ENCODE measurements at places on chromosomes 11 and 22. TPM values are rescaled to one million over a fixed set of nuclear protein-coding genes. Genes with fewer than 3 reads are reported as not detected.

DNA sequence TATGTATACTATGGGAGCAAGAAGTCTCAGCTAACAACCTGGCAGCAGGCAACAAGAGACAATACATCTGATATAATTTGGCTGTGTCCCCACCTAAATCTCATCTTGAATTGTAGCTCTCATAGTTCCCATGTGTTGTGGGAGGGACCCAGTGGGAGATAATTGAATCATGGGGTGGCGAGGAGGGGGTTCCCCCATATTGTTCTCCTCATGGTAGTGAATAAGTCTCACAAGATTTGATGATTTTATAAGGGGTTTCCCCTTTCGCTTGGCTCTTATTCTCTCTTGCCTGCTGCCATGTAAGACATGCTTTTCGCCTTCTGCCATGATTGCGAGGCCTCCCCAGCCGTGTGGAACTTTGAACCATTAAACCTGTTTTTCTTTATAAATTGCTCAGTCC, 6.2 kb downstream of the DNAJC24 start:
- no peak for DNase-seq

DNA sequence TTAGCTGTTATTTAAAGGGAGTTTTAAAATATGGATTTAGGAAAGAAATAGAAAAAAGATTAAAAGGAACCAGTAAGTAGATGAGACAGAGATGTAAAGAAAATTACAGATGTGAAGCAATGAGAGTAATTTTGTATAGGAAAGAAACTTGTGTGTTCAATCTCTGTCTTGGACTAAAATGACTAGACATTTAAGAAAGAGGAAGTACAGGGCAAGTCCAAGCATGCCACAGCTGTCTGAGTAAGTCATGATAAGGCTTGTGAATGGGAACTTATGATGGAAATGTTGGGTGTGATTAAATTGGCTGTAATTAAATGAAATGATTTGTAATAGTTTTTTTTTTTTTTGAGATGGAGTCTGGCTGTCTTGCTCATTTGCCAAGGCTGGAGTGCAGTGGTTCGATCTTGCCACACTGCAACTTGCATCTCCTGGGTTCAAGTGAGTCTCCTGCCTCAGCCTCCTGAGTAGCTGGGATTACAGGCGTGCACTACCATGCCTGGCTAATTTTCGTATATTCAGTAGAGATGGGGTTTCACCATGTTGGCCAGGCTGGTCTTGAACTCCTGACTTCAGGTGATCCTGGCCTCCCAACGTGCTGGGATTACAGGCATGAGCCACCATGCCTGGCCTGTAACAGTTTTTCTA, 5.9 kb upstream of the ACY3 start:
- no peak for DNase-seq

DNA sequence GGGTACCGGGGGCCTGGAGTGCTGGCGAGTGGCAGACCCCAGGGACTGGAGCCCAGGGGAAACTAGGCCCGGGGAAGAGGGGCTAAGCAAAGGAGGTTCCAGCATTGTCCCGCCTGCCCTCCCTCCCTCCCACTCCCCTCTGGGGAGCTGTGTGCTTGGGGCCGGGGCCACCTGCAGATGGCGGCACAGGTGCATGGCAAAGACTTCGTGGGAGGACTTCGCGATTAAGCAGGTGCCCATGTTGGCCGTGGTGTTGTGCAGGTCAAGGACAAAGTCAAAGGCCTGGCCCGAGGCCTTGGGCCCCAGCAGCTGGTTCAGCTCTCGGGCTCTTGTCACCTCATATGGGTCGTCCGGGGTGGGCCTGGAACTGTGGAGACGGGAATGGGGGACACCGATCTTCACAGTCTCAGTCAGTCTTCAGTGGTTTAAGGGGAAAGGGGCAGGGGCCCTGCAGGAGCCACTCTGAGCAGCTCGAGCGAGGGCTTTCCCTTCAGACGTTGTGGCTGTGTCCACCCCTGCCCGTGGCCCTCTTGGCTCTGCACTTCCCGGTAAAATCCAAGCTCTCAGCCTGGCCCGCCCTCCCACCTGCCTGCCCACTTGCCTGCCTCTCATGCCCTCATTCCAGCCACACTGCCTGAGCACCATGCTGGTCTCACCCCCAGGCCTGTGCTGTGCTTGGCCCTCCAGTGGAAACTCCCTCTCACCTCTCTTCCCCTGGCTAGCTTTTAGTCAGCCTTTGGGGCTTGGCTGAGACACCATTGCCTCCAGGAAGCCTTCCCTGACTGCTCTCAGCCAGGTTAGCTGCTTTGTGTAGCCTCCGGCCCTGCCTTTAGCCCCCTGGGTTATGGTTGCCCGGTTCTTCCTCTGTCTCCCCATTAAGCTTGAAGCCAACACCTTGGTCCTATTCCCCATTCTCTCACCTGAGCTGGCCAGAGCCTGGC, 4.7 kb downstream of the ACY3 start:
- no peak for DNase-seq

- no peak for DNase-seq
Observed at GRCh38 chr11:71443736-71444445, 4.3 kb downstream of the DHCR7 start.

GRCh38 chr11:117154468-117154867, 10.4 kb downstream of the PAFAH1B2 start:
- no peak for DNase-seq

SMTNL1 gene
- total RNA-seq: not detected

DNA sequence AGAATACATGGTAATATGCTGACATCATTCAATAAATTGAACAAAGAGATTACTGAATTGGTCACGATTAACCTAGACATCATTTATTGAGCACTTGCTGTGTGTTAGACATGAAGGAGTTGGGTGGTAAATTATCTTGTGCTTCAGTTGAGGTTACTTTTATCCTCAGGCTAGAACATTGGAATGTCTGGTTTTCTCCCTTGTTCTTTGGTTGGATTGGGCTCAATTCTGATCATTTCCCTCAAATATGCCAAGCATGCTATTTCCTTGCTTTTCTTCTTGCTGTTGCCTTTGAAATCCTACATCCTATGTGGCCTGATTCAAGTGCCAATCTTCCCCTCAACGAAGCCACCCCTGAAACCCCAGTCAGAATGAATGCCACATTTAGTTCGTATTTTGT, 65.8 kb downstream of the DEUP1 start:
- DNase-seq: no peak

CASTOR1 gene
- total RNA-seq: 7.5 TPM

OR51E1 gene
- not detected for total RNA-seq

DNA sequence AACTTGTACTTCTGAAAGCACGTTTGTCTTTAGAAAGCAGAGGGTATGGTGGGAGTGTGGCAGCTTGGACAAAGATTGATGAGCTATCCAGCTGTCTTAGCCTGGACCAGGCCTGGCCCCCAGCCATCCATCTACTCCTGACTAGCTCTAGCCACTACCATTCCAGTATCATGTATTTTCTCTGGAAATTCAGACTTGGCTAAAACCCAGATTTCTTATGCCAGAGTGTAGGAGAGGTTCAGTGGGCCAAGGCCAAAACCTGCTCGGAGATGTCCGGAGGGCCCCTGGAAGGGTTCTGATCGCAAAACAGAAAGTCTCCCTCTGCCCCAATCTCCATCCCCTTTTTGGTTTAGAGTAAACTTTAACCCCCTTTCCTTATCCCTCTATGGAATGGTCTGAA, 24.8 kb upstream of the MTCH2 start:
- DNase-seq: no peak

- no peak for DNase-seq
Observed at GRCh38 chr11:63821411-63821810, 8.2 kb downstream of the SPINDOC start.

- DNase-seq: no peak
Observed at GRCh38 chr11:48127521-48128183, 89.0 kb upstream of the OR4B1 start.

TYR gene
- total RNA-seq: not detected

DNA sequence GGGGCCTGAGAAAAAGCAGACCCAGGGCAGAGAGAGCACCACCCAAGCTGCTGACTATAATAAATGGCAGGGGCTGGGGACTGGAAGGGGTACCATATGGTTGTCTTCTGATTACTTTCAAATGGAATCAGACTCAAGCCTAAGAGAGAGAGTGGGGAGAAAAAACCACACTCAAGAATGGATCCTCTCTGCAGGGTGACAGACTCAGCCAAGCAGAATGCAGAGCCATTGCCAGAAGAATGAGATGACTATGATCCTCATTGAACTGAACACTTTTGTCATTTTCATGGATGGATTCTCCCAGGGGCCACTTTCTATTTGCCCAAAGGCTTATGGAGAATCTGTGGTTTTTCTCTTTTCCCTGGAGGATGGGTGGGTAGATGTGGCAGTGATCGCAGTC, 8.7 kb downstream of the UBASH3B start:
- DNase-seq: no peak

GRCh38 chr11:109582470-109582869, 160.5 kb downstream of the C11orf87 start:
- DNase-seq: no peak

- DNase-seq: no peak
Observed at GRCh38 chr11:46890665-46891064, 27.7 kb downstream of the LRP4 start.

- no peak for DNase-seq
Observed at GRCh38 chr11:10540546-10540914, 457 bp downstream of the RNF141 start.

TSPAN18 gene
- 2.3 TPM for total RNA-seq

FOLR3 gene
- total RNA-seq: not detected

DNA sequence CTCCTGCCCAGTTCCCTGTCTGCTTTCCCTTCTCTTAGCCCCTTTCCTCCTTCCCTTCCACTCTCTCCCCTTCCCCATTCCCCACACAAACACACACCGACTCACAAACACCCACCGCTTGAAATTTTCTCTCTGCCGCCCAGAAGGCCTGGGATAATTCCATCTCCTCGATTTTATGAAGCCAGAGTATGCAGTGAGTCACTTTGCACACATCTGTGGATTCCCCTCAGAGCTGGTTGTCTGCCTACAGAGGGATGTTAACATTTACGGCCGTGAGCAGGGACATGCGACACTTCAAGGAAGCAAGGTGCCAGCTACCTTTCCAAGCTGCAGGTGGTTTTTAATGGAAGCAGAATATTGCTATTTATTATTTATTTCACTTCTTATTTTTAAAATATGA, 332.0 kb downstream of the TENM4 start:
- DNase-seq: no peak
